ENCODE measurements at places on chromosomes 6 and 20.

GRCh38 chr6:15887491-15888461 lies 224.9 kb upstream of the DTNBP1 start:
- DNase-seq: no peak

DNA sequence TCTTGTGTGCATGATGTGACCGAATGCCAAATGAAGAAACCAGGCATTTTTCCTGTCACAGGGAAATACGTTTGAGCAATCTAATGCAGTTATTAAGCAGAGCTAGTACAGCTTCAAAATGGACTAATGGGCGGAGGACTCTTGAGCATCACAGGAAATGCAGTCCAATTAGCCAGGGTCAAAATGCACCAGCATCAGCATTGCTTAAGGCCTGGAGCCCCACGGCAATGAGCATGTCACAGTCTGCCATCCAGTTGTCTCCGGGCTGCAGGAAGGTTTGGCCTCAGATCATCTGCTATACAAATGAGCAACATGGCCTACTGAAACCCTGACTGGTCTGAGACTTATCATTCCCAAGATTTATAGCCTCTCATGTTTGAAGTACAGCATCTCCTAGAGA lies 652.1 kb upstream of the SLC35B3 start:
- no peak for DNase-seq

DNA sequence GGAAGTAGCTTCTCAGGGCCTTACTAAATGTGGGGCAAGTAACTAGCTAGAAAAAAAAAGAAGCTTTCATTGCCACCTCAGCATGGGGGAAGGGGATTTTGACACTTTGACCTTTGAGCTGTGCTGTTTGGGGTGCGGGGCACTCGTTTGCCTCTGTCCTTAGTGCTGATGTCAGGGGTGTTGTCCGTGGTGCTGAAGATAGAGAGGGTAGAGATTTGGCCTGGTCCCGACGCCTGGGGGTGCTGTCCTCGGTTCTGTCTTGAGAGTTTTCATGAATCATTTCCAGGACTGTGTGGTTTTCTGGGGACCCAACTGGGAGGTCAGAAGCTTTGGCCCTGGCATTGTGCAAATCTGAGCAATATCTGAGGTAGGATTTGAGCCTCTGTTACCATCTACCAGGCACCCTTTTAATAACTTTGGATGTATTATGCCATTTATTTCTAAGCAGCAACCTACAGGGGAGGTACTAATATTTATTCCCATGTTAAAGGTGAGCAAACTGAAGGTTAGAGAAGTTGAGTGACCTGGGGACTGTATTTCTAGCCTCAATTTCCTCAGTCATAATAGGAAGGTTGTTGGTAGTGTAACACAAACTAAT lies 78.0 kb downstream of the DLGAP4 start:
- DNase-seq: peak; percentile 39

- DNase-seq: peak; percentile 26
These were observed 33.1 kb upstream of the CNKSR3 start for GRCh38 chr6:154543628-154544027.

All from hepatic stellate cell (primary cell).